ENCODE measurements at places on chromosomes 6 and 20. TPM values are rescaled to one million over a fixed set of nuclear protein-coding genes. Genes with fewer than 3 reads are reported as not detected.

CRIP3 gene
- total RNA-seq = 3.8 TPM

GRCh38 chr20:20225325-20226043 lies 142.4 kb upstream of the INSM1 start:
- DNase-seq = no peak

DNA sequence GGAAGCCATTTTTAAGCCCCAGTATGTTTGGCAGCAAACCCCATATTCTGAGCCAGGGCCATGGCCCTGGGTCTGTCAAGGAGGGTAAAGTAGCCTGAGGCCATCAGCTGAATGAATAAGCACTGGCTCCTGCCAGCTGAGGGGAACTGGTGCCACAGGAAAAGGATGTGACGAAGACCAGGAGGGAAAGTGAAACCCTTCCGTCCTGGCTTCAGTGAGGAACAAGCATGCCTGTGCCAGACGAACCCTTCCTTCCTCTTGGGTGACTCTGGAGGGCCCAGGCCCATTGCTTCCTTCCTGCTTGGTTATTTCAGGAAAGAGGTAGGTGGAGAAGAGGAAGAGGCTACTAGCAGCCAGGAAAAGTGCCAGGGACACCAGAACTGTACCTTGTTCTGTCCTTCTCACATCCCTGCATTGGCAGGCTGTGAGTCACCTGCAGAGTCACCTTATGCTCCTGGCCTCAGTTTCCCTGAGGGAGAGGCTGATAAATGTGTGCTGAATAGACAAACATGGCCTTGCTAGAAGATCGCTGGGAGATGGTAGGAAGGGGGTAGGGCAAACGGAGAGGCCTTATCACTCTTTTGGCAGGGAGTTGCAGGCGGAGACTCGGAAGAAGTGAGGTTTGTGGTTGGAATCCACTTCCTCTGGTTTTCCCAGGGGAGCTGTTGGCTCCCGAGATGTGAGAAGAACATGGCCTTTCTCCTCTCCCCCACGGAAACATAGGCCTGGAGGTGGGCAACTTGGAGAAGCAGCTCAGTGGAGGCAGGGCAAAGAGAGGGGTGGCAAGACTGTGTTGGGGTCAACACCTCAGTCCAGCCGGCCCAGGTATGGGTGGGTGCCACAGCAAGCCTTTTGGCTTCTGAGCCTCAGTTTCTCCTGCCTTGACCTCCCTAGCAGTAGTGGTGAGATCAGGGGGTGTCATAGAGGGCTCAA lies 37.4 kb downstream of the COX4I2 start:
- peak; percentile 71 for DNase-seq

SIRPD gene
- total RNA-seq = not detected

- no peak for DNase-seq
Measured at GRCh38 chr6:44511126-44511525, 123.6 kb downstream of the CDC5L start.

DNA sequence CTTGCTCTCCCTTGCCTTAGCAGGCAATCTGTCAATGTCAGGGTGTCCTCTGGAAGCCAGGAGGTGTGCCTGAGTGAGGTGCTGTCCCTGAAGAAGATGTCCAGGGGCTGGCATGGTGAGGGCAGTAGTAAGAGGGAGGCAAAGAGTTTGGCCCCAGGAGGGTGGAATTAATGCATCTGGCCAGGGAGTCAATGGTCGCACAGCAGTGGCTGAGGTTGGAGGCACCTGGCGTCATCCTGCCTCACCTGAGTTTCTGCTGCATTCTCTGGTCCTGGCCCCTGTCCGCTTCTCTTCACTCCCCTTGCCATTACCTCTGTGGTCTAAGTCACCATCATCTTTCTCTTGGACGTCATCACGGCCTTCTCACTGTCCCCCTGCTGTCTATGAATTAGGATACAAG lies 206.6 kb downstream of the ZMYND8 start:
- DNase-seq = no peak

All from sciatic nerve (tissue), 2 donors.